ENCODE measurements at places on chromosomes 7 and 10.

- DNase-seq: peak; percentile 77
These were observed 327.8 kb upstream of the C7orf33 start for GRCh38 chr7:148262721-148263229.

DNA sequence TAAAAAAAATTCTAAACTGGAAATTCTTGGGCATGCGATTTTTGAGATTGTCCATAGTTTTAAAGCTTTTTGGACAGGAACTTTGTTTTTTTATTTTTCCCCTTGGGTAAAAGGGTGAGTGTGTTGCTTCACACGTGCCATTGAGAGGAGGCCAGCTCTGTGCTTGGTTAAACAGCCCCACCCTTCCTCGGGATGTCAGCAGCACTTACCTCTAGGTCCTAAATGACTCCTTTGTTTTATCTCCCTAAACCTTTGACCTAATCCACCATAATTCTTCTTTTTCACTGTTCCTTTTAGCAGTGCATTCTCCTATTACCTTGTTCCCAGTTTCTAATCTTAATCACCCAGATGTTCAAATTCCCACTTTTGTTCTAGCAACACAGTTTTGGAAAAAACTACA is 83.5 kb downstream of the SEMA3D start:
- DNase-seq: no peak

- DNase-seq: no peak
These were observed 2.6 kb downstream of the AUTS2 start for GRCh38 chr7:69600710-69601519.

DNA sequence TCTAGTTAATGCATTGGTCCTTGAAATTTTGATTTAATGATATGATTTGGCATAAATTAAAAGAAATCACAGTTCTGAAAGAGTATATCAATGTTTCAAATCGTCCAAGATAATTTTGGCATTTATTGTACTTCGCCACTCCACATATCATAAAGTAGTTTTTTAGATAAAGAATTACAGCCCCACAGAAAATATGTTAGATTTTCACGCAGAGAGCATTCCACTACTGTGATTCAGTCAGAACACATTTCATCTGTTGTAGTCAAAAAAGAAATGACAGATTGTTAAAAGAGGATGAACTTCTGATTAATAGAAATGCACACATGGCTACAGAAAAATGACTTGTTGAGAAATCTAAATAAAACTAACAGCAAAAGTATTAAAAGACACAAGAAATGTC is 1063.5 kb upstream of the LRRN3 start:
- no peak for DNase-seq

GRCh38 chr10:121886997-121887622 is 40.7 kb downstream of the ATE1 start:
- peak; percentile 73 for DNase-seq

- DNase-seq: peak; percentile 26
These were observed 1180.3 kb downstream of the TYW1 start for GRCh38 chr7:68176974-68177373.

DNA sequence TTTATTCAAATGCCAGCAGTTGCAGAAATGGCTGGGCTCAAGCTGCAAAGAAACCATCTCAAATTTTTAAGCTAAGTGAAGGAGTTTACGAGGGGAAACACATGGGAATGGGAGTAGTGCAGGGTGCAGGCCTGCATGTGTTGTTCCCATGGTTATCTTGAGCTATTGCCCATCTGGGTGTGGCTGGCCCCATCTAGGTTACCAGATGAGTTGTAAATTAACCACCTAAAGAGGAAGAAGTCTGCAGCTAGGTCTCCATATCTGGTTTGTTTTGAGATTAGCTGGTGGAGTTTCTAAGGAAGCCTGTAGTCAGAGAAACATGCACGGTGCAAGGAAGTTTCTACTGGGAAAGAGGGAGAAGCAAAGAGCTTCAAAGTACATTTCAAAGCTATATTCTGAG is 23.3 kb upstream of the STEAP2 start:
- no peak for DNase-seq

DNA sequence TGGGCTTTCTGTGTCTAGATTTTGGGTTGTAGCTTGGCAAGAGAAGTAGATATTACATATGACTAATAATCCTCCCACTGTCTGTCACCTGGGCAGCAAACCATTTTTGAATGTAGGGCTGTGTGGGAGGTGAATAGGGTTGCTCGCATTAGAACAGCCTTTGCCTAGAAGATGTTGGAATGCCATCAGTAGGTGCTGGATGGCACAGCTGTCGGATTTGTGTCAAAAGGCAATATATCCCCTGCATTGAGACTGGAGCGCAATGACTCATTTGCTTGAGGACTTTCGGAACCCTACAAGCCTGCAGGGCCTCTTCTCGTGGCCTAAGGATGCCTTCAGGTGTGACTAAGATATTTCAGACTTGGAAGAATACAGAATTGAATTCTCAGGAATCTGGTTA is 323.8 kb downstream of the GPR158 start:
- DNase-seq: no peak

Measured in activated naive CD4-positive, alpha-beta T cell treated with anti-CD3 and anti-CD28 coated beads for 36 hours (primary cell).